Fibroblast of lung (primary cell): ENCODE measurements at places on chromosomes 3 and 15. TPM values are rescaled to one million over a fixed set of nuclear protein-coding genes. Genes with fewer than 3 reads are reported as not detected.

Gene MOBP
- not detected in 2 replicates for total RNA-seq

Gene ZIC4
- total RNA-seq = not detected in 2 replicates

Gene NANOGP8
- not detected in 2 replicates for total RNA-seq

Gene CCDC33
- not detected in 2 replicates for total RNA-seq

Gene PCNP
- total RNA-seq = 117 and 129 TPM in 2 replicates

Gene CYP19A1
- 2.3 and 3.9 TPM in 2 replicates for total RNA-seq

Gene CPA3
- not detected in 2 replicates for total RNA-seq

Gene CYP11A1
- total RNA-seq = 0.33 and 0.51 TPM in 2 replicates

Gene IRAK2
- total RNA-seq = 4.4 and 6.6 TPM in 2 replicates

Gene FETUB
- not detected in 2 replicates for total RNA-seq
